ENCODE measurements at places on chromosomes 6 and 20.

- no peak for DNase-seq
Measured at GRCh38 chr6:4323322-4323721, 187.9 kb upstream of the ECI2 start.

DNA sequence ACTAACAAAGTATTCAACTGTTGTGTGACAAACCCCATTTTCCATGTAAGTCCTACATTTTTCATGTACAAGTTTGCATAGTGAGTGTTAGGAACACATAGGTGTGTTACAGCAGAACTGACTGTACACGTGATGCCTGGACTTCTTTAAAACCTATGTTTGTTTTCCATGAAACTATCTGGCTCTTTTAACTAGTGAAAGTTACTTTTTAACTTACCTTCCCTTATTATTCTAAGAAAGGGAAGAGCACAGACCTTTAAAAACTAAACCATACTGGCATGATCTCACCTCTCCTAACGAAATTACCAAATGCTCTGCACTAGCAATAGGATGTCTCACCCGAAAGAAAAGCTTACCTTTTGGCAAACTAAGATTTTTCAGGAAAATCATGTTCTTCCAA lies 87.8 kb downstream of the CENPW start:
- DNase-seq, result no peak

DNA sequence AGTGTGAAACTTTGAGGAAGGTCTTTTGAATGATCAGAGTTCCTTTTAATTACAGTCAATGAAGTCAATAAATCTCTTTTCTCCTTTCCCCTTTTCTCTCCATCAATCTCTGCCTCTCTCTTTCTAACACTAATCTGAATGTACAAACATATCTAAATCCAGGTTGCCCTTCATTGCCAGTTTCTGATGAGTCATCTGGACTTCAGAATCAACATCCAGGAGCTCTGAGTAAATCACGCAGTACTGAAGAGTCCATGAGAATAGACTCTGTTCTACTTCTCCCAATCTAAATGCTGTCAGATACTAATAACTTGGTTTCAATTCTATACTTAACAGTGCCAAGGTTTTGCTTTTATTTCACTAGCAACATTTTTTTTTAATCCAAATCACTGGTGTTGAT lies 238.7 kb upstream of the THEMIS start:
- no peak for DNase-seq

DNA sequence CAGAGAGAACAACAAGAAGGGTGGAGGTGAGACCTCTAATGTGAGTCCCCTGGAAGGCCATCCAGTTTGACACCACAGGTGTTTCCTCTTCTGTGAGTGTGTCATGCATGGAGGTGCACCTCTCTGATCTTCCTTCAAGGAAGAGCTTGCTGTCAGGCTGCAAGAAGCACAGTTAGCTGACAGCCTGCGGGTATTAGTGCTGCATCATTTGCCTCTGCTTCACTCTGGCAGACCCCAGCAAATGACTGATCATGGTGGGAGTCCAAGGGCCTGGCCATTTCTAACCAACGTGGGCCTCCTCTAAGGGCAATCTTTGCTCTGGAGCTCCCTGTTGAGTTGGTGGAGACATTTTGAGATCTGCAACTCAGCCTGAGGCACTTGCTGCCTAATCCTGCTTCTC lies 206.3 kb downstream of the EPHA7 start:
- DNase-seq, result no peak

- no peak for DNase-seq
Measured at GRCh38 chr6:36651659-36652379, 26.7 kb upstream of the CDKN1A start.

DNA sequence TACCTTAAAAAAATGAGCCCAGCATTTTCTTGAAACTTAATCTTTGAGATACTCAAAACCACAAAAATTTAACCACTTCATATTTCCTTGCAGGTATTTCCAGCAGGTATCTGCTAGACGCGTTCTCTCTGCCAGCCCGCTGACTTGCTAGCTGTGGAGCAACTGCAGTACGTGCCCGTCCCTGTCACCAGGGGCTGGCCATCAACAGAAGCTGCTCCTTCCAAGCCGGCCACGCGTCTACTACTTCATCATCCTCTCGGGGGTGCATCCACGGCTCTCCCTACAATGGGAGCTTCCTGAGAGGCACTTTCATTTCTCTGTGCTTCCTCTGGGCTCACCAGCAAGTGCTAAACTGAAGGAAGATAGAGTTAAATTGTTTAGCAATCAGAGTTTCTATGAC lies 132.4 kb downstream of the DTNBP1 start:
- DNase-seq, result no peak

- DNase-seq, result no peak
Measured at GRCh38 chr6:131929264-131929663, 21.9 kb downstream of the CCN2 start.

DNA sequence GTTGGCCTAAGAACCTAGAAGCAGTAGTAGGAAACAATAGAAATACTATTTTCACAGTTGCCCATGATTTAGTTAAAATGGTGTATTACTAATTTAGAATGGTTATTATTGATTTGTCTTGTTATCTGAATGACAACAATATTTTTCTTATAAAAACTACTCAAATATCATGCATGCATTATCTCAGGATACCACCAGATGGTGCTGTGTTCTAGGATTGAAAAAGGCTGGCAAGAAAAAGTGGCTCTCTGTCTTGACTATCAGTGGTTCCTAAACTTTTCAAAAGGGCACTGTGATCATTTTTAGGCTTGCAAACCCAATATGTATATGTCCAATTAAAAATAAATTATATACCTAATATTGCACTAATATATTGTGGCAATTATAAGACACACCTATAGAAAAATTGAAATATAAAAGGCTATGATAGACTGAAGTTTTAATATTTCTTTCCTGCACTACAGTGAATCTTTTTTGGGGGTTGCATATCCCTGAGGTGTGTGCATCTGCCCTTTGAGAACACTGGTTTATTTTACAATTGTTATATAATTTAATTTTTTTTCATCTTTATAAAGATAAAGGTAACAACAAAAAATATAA lies 131.7 kb upstream of the MLIP start:
- no peak for DNase-seq

- DNase-seq, result no peak
Measured at GRCh38 chr6:159809149-159809548, 9.1 kb downstream of the PNLDC1 start.

GRCh38 chr6:106516616-106517015 lies 112.7 kb downstream of the RTN4IP1 start:
- no peak for DNase-seq

DNA sequence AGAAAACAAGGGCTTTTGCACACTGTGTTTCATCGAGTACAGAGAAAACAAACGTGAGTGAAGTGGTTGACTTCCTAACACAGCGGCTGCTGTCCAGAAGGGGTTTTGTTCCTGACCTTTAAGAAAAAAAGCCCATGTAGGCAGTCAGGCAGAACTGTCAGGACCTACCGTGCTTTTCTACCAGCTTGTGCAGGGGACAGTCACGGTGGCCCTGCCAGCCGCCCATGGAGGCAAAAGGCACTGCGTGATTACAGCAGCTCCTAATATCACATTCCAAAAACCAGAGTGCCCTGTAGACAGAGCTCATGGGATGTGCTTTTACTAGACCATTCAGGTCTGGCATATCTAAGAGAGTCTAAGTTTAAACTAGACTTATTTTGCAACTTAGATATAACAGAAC lies 12.2 kb downstream of the TNFAIP3 start:
- no peak for DNase-seq

DNA sequence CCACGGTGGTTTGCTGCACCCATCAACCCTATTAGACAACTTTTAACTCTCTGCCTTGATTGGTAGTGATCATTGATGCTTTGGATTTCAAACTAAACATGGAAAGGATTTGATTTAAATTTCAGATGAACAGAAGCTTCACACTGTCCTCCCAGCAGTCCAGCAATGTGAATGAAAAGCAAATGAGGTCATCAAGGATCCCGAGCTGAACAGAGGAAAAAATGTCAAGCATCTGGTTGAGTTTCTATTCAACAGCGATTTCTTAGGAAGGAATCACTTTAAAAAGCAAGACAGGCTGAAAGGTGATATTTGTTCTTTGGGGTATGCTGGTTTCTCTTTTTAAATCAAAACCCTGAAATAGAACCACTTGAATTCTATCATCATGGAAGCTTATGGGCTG lies 10.6 kb upstream of the SAMD3 start:
- DNase-seq, result no peak

- no peak for DNase-seq
Measured at GRCh38 chr6:16758163-16758975, 2.9 kb downstream of the ATXN1 start.

DNA sequence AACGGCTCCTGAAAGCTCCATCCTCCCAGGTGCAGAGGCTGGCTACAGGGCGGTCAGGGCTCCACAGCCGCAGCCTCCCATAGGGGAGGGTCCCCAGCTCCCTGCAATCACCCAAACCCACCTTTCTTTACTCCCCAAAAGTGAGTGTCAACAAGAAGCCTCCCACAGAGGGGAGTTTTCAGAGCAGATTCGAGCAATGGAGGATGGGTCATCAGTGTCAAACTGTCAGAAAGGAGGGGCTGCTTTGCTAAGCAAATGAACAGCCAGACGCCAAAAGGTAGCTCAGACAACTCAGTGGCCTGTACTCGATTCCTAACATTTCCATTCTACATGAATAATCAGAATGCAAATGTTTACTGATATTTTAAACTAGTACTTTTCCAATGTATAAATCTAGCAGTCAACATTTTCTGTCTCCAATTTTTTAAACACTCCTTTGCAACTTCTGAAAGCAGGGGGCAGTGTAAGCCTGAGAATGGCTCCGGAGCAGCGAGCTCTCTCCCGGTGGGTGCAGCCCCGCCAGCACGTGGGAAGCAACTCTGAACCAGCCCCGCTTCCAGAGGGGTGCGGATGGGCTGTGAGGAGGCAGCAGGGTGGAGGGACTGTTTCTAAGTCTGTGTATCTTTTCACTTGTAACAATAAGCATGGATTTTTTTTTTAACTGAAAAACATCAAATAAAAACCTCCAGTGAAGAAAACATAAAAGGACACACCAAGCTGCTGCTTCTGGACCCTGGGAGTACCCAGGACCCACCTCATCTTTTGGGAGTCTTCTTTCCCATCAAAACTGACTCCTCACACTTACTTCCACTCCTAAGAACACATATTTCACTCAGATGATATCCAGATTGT lies 54.9 kb downstream of the TAF4 start:
- peak; percentile 42 for DNase-seq

DNA sequence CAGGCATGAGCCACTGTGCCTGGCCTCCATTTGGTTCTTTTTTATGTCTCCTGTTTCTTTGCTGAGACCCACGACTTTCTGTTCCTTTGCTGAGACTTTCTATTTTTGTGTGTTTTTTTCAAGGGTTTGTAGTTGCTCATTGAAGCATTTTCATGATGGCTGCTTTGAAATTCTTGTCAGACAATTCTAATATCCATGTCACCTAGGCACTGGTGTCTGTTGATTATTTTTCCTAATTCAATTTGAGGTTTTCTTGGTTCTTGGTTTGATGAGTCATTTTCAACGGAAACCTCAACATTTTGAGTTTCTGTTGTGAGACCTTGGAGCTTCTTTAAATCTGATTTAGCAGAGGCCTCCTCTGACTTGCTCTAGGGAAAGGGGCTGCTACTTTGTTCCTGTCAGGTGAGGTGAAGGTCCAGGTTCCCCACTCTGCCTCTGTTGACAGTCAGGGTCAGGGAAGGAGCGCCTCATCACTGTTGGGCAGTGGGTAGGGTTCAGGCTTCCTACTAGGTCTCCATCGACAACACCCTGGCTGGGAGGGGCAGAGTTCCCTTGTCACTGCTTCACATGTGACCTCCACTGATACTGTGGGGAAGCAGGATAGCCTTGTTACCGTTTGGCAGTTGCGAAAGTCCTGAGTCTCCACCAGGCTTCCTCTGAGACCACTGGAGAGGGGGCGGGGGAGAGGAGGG lies 67.2 kb upstream of the RNF24 start:
- no peak for DNase-seq

DNA sequence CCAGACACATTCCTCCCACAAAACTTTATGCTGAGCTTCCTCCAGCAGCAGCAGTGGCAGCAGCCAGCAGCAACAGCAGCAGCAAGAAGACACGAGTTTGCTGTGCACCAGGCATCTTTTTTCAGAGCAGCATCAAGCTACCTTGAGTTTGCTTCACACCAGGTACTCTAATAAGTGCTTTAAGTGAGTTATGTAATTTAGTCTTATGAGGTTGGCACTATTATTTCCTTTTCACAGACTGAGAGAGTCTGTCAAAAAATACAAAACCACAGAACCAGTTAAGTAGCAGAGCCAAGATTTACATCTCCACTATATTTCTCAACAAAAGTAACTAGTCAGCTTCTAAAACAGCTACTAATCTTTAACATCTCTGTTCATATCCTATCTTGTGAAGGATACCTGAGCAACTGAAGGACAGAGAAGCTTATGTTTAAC lies 23.7 kb downstream of the RANBP9 start:
- DNase-seq, result no peak

DNA sequence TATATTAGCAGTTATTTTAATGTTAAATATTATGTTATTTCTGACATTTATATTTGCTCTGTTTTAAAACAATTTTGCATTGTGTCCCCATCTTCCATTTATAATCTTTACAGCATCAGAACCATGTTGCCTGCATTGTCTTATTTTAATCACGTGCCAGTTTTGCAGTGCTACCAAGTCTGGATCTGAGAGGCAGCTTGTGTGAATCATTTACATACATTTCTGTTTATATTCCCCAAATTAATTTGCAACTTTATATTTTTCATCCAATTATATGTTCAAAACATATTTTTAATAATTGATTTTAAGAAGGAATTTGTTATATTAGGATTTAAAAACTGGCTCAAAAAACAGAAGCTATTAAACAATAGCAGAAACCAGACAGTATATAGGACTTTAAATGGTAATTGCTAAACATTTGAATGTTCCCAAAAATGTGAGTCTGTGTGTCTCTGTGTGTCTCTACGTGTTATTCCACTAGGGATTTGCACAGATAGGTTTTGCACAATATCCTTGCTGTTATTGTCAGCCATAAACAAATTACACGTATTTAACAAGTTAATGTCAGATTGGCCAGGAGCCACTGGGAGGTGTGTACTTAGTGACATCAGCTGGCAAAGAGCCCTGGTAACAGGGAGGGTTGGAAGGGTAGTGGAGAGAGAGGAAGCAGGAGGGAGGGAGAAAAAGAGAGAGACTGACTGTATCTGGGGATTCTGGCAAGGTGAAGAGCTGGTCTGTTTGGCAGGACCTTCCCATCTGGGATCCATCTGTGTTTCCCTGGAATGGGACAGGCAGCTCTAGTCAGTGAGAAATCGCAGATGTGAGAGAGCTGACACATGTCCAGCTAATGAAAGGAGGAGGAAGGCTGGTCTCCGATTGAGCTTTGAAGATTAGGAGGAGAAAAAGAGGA lies 72.1 kb downstream of the CBFA2T2 start:
- DNase-seq, result peak; percentile 31

Measured in H54 (cell line).